ENCODE measurements at places on chromosomes 5 and 9.

- DNase-seq, result no peak
Measured at GRCh38 chr5:75020016-75020656, 32.2 kb downstream of the GCNT4 start.

- no peak for DNase-seq
Measured at GRCh38 chr5:81269751-81270393, 31.5 kb upstream of the ZCCHC9 start.

- no peak for DNase-seq
Measured at GRCh38 chr5:167284222-167284890, 1007.1 kb upstream of the WWC1 start.

GRCh38 chr5:62347928-62348327, 41.9 kb downstream of the KIF2A start:
- DNase-seq, result no peak

DNA sequence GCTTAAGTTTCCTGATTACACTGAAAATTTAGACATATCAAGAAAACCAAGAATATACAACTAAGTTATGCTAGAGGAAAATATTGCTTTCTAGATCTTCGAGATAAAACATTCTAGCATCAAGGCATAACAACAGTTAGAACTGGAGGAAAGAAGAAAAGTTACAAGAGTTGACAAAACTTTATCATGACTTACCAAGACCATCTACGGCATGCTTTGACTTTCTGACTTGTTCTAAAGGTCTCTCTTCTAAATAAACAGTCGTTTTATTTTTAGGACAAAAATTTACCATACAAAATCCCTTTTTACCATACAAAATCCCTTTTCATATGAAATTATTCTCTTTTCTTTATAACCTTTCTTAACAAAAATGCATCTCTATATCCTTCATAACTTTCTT, 1110.1 kb upstream of the CDH10 start:
- DNase-seq, result no peak

Measured in activated CD8-positive, alpha-beta memory T cell treated with anti-CD3 and anti-CD28 coated beads for 24 hours (primary cell).